ENCODE measurements at places on chromosomes 5 and 9.

DNA sequence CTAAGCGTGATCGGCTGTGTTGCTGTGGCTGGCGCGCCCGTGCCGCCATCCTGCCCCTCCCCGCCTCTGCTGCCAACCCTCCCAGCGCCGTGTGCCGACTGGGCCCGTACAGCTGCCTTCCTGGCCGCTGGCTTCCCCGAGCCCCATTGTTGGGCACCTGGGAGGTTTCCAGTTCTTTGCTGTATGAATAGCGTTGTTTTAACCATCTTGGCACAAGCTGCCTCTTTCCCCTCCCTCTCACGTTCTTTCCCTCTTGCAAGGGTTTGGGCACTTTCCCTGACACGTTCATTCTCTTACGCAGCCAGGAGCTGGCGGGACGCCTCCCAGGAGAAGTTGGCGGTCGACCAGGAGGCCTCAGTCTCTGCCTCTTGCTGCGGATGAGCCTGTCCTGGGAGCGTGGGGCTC, 43.1 kb upstream of the RXRA start:
- DNase-seq = no peak

- DNase-seq = no peak
These were observed 360.1 kb downstream of the DMAC1 start for GRCh38 chr9:7439355-7439995.

- DNase-seq = no peak
These were observed 45.9 kb downstream of the TTC1 start for GRCh38 chr5:160054831-160055230.

- DNase-seq = no peak
These were observed 6.0 kb upstream of the RXRA start for GRCh38 chr9:134320126-134320867.

- no peak for DNase-seq
These were observed 161.7 kb downstream of the OXCT1 start for GRCh38 chr5:41708604-41708940.

- DNase-seq = no peak
These were observed 101.4 kb upstream of the FSTL4 start for GRCh38 chr5:133713751-133714150.

GRCh38 chr9:76373173-76373783, 20.9 kb downstream of the RFK start:
- DNase-seq = no peak

DNA sequence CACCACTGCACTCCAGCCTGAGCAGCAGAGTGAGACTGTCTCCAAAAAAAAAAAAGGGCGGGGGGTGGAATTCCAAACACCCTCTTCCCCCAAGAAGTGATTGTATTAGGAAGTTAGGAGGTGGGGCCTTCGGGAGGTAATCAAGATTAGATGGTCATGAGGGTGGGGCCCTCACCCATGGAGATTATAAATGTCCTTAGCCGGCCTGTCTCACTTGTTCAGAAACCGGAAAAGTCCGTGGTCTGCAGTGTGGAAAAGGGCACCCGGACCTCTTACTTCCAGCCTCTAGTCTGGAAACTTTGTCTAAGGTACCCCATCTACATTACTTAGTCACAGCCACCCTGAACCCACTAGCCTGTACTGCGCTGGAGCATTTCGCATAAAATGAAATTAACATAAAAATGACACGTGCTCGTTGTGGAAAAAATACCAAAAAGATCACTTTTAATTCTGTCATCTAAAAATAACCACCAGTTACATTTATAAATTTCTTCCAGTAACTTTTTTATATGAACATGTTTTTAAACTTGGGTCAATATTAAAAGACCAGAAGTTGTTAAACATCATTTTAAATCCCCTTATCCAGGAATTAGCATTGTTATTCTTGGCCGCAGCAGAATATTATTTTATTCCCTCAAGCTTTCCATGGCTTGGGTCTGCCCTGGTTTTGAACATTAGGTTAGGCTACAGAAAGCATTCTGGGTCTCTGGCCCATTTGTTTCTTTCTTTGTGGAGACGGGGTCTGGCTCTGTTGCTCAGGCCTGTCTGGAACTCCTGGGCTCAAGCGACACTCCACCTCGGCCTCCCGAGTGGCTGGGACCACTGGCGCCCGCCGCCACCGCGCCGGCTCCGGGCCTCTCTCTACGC, 1.2 kb upstream of the CKS2 start:
- no peak for DNase-seq

- DNase-seq = no peak
These were observed 1351.3 kb upstream of the NUDT12 start for GRCh38 chr5:104913841-104914281.

DNA sequence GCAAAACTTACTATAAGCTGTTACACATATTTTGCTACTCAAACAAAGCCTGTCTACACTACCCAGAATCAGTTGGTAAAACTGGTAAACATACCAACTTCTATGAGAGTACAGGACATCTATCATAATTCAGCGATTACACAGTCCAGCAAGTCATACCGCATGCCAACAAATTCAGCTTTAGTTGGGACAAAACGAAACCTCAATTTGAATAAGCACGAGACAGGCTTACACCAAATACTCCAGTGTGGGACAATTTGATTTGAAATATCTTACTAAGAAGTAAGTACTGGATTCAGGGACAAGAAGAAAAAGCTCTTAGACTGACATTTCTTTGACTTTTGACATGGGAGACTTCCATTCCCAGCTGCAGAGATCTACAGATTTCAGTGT, 2.0 kb downstream of the NRG2 start:
- DNase-seq = no peak

DNA sequence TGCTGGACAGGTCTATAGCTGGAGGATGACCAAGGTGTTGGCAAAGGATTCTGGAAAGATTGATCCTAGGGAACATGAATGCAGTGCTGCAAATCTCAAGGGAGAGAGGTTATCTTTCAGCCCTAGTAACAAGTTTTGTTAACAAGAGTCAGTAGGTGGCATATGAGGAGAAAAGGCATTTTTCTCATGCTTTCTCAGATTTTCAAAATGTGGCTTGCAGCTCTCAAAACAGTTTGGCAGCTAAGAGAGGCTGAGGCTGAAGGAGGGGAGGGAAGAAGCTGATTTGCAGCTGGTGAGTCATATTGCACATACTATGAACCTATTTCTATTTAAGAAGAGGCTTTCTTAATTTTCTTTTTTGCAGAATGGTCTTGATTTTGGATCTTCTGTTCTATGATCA, 64.3 kb upstream of the PCA3 start:
- no peak for DNase-seq

DNA sequence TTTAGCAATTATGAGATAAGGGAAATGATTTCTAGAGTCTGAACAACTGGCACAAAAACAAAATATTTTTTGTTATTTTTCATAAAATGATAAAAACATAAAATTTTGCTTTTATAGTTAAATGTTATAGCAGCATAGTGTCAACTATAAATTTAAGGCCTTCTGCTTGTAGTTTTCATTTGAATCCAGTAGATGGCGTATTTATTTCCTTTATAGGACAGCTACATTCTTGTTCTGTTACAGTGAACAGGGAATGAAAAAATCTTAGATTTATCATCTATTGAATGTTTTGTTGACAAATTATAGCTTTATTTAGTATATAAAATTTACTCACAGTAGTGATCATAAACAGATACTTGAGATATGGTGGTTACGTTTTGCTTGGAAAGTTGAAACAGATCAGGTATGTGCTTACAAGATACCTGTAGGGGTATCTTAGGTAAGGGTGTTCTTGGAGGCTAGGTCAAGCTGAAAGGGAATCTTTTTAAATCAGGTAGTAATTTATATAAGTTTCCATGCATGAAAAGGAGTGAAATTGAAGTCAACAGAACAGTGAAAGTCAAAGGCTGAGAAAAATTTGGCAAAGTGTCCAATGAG, 239.3 kb upstream of the GRIN3A start:
- DNase-seq = no peak

DNA sequence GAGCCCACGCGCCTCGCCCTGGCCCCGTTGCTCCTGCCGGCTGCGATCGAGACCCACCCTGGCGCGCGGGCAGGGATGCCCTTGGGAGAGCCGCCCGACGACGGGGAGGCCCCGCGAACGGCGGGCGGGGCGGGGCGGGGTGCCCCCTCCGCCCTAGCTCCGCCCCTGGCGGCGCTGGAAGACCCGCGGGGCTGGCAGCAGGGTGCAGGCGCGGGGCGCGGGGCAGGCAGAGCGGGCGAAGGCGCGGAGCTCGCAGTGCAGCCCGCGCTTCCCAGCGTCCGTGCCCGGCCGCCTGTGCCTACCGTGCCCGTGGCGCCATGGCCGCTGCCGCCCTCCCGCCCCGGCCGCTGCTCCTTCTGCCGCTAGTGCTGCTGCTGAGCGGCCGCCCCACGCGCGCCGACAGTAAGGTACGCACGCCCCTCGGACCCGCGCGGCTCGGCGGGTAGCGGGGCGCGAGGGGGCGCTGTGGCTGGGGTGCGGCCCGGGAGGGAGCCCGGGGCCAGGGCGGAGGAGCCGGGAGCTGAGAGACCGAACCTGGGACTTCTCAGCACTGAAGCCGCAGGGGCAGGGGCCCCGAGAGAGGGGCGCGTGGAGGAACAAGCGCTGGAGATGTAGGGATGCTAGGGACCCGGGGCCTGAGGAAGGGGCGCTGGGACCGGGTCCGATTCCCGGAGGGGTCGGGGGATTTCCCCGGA, at the start of gene OLFML2A:
Gene OLFML2A (plus strand): TSS at position 180 of the 695 bp plus-strand sequence. CDS start 138 bp downstream, at position 318.
- no peak for DNase-seq

DNA sequence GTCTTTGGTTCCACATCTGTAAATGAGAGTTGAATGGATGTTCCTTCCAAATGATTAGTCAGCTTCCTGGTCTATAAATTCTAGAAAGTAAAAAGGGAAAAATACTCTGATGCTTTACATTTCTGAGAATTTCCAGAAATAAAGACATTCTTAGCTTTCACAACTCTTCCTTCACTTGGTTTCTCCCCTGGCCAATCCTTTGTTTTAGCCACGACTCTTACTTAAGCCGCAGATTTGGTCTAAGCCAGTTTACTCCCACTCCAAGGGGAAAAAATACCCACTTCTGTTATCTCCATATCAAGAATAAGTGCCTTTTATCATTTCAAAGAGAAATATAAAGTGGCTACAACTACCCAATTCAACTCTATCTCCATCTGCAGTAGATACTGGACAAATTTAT, 29.7 kb downstream of the PWWP2A start:
- no peak for DNase-seq

- DNase-seq = no peak
These were observed 50.4 kb upstream of the CDK5RAP2 start for GRCh38 chr9:120630333-120630732.

DNA sequence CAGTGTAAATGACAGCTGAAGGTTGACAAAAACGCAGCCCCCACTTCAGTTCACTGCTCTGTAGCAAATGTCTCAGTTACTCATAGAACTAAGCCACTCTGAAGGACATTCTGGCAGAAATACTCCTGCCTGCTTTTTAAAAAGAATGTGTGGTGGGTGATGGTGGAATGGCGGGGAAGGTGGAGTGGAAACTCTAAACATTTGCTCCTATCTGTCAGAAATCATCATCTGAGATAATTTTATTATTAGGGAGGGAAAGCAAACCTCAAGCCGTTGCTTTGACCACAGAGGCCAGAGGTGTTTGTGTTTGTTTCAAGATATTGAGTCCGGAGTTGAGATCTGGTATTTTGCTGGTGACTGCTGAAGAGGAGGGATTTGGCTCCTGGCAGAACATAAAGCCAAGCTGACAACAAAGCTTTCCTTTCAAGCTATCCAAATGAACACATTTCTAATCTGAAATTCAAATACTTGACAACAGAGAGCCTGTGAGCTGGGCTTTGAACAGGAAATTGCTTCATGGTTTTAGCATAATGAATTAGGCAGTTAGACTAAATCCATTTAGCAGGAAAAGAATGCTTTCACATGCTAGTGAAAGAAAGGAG, 362.7 kb downstream of the CSNK1G3 start:
- DNase-seq = no peak

- DNase-seq = no peak
These were observed 431.2 kb downstream of the AGTPBP1 start for GRCh38 chr9:85310573-85310972.

DNA sequence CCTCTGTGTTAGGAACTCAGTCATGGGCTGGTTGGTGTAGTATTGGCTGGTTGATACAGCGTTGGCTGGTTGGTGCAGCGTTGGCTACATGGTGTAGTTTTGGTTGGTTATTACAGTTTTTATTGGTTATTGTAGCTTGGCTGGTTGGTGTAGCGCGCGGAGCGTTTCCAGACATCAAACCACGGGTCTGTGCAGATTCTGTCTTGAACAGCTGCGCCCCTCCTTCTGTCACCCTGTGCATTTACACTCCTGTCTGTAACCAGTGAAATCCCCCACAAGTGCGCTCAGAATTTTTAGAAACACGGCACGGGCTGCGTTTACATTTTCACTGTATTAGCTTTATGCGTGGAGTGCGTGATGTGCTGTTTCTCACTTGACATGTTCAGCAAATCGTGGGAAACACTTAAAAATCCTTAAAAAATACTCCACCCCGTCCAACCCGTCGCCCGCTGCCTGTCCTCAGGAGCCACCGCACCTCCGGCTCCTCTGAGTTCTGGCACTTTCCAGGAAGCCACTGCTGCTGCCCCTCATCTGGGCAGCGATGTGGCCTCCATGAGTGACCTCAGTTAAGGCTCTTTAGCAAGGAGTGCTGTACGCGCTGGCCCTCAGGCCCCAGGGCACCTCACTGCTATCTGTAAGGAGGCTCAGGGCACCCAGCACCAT, 20.8 kb downstream of the NKD2 start:
- no peak for DNase-seq

DNA sequence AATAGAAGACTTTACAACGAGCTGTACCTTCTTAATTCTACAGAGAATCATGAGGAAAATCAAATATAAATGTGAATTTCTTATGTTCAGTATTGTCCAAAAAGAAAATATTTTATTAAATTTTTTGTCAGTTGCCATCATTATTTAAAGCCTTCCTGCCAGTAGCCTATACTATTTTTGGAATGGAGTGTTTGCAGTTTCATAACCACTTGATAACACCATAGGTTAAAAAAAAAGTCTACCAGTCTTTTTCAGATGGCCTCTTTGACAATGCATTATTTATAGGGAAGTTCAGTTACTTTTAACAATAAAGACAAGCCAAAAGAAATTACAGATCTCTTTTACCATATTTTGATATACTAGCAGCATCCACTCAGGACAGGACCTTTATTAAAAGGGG, 80.3 kb upstream of the CCDC152 start:
- no peak for DNase-seq

Data from NCI-H1694 (cell line).